ENCODE measurements at places on chromosomes 5 and 9.

DNA sequence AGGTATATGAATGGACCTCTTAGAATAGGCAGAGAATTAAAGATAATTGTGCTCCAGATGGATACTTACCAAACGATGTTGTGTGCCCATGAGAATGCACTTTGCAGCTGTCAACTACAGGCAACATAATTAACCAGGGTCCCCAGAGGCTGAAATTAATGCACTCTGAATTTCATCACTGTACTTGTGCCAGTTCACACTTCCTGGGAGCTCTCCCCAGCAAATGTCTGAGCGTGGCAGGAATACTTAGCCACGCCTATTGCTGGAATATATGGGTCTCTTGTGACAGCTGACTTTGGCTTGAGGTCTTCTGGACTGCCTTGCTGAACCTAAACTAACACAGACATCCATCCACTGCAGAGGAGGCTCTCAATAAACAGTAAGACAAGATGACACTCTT lies 11.9 kb upstream of the C1QTNF2 start:
- DNase-seq, result no peak

GRCh38 chr5:149264439-149265067 lies 7.1 kb upstream of the AFAP1L1 start:
- no peak for DNase-seq

DNA sequence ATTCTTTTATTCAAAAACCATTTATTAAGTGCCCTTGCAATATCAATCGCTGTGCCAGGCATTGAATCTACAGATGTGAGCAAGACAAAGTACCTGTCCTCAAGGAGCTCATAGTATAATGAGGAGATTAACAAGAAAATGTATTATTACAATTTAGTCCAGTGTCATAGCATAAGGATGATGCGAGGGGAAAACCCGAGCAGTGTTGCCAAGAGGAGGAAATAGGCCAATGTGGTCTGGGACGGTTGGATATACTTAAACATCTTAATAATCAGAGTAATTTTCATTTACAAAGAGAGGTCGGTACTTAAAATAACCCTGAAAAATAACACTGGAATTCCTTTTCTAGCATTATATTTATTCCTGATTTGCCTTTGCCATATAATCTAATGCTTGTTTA lies 18.5 kb downstream of the CD274 start:
- DNase-seq, result no peak

- DNase-seq, result no peak
Observed at GRCh38 chr5:98961665-98962344, 33.0 kb upstream of the CHD1 start.
